ENCODE measurements at places on chromosomes 2 and 18. TPM values are rescaled to one million over a fixed set of nuclear protein-coding genes. Genes with fewer than 3 reads are reported as not detected.

DNA sequence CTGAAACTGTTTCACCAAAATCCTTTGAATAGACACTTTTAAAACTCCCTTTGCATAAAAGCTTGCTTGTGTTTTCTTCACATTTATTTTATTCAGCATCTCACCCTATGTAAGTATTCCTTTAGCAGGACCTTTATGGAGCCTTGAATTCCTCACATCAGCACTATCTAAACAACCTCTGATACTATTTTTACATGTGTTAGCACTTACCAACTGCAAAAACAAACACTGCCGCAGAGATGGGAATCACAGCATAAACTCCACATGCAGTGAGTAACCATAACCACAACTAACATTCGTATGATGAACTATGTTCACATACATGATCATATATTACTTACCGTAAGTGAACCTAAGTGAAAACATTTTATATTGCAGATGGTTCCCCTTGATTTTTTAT lies 15.4 kb downstream of the FBXO15 start:
- no peaks in the 10 kb centered on the region for H3K27me3 ChIP-seq
- no peak overlapping the region for H3K27ac ChIP-seq
- H3K4me1 ChIP-seq, result peaks cover 2% of the 10 kb centered on the region
- no peaks in the 10 kb centered on the region for H3K36me3 ChIP-seq
- H3K4me3 ChIP-seq, result no peak overlapping the region

Gene ANKRD30B
- not detected for total RNA-seq

DNA sequence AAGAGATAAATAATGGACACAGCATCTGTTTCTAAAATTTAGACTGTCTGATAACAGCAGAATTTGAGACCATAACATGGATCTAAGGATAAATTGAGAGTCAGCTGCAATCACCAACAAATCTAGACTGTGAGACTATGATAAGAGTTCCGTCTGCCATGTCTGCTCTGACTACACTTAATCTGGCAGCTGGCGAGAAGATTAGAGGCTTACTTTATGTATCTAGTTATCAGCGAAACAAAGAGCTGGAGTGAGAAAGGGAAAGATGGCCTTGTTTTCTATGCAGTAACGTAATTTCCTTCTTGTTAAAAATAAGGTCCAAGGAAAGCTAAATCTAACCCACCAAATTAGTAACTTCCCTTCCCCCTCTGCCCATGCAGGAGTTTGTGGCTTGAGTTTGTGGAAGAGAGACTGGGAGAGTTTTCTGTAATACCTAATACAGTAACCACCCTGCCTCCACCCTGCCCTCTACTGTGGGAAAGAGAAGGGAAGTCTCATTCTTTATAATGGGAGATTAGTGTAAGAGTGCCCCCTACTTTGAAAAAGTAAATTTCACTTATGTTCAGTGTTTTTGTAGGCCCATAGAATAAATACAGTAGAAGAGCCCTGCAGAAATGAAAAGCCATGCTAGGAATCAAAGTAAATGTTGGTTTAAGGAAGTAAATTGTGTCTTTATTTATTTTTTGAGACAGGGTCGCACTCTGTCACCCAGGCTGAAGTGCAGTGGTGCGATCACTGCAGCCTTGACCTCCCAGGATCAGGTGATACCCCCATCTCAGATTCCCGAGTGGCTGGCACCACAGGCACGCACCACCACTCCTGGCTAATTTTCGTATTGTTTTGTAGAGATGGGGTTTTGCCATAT lies 27.5 kb downstream of the EML4 start:
- H3K4me1 ChIP-seq, result peaks cover 67% of the 10 kb centered on the region
- peaks cover 14% of the 10 kb centered on the region for H3K36me3 ChIP-seq
- no peaks in the 10 kb centered on the region for H3K27me3 ChIP-seq

Gene LYPD6B
- total RNA-seq, result not detected

Gene RBMS1
- total RNA-seq, result 38.6 TPM

DNA sequence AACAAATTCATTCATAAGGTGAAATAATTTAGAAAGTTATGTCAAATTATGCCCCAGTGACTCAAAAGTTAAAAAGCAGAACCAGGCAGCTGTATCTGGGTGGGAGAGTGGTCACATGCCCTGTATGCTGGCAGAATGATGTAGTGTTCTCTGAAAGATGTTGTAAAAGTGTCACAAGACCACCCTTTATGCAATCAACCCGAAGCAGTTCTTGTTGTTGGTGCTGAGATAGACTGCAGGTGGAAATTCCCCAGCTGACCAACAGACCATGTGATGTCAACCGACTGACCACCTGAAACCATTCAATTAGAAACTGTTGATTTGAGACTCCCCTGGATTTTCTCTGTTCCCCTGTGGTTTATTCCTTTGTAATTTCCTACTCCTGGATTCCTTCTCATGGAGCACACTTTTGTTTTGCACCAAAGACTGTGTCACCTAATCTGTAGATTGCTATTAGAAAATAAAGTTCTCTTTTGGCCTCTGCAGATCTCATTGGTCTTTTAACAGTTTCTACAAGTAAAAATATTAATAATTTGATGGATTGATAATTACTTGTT lies 1341.3 kb upstream of the LRRTM1 start:
- no peaks in the 10 kb centered on the region for H3K4me1 ChIP-seq
- DNase-seq, result no peak
- no peaks in the 10 kb centered on the region for H3K27me3 ChIP-seq
- H3K4me3 ChIP-seq, result no peak overlapping the region
- no peaks in the 10 kb centered on the region for H3K36me3 ChIP-seq

GRCh38 chr2:11446733-11447248 lies 19.2 kb downstream of the E2F6 start:
- H3K4me1 ChIP-seq, result no peaks in the 10 kb centered on the region
- DNase-seq, result peak; percentile 63
- H3K27ac ChIP-seq, result no peak overlapping the region
- no peak overlapping the region for H3K4me3 ChIP-seq
- H3K27me3 ChIP-seq, result no peaks in the 10 kb centered on the region

DNA sequence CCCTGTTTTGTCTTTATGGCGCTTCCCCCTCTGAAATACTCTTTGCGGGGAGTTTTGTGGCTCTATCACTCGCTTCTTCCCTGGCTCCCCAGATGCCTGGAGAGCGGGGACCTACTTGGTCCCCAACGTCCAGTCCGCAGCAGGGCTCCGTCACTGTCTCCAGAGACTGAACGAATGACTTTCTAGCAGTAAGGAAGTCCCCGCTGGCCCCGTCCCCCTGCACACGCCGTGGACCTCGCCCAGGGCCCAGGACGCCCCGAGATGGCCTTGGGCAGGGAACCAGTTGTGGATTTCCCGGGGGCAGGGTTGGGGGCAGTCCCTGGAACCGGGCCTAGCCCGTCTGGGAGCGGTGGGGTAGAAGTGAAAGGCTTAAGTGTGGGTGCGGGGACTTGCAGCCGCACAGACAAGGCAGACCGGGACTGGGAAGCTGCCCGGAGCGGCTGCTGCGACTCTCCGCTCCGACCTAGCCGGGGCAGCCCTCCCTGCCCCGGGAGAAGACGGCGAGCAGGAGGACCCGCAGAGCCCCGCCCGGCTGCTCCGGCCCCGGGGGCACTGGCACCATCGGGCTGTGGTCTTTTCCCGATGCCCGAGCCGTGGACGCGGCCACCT lies 821 bp upstream of the EPHA4 start:
- H3K27ac ChIP-seq, result no peak overlapping the region
- peak overlapping the region; percentile 73 for H3K4me3 ChIP-seq
- no peaks in the 10 kb centered on the region for H3K36me3 ChIP-seq

Gene COLEC11
- 0.49 TPM for total RNA-seq
